Stimulated activated CD8-positive, alpha-beta memory T cell treated with anti-CD3 and anti-CD28 coated beads, Interleukin-4, amount 100 ng/mL, for 4 hours (primary cell): ENCODE measurements at places on chromosomes 3 and 15.
A peak's percentile ranks its signal among the peaks of the same experiment; 100 is the strongest.

GRCh38 chr15:60134609-60135008 lies 130.5 kb downstream of the FOXB1 start:
- DNase-seq: no peak

GRCh38 chr3:55264919-55265318 lies 222.2 kb downstream of the WNT5A start:
- DNase-seq: no peak

GRCh38 chr15:90055182-90055581 lies 47.1 kb downstream of the IDH2 start:
- DNase-seq: no peak

GRCh38 chr3:47613722-47614121 lies 35.1 kb upstream of the CSPG5 start:
- no peak for DNase-seq

DNA sequence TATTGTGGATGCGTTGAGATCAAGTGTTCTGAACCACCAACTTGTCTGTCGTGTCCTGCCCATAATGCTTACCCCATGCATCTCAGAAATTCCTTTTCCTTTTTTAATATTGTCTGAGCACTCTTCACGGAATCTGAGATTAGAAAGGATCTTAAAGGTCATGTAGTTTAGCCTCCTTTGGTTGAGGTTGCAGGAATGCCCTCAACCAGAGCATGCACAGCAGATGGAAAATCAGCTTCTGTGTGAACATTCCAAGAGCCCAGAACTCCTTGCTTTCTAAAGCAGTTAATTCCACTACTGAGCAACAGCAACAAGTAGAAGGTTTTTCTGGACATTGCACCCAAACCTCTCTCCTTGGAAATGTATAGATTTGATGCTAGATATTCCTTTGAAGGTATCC lies 153.7 kb downstream of the TPRG1 start:
- no peak for DNase-seq

DNA sequence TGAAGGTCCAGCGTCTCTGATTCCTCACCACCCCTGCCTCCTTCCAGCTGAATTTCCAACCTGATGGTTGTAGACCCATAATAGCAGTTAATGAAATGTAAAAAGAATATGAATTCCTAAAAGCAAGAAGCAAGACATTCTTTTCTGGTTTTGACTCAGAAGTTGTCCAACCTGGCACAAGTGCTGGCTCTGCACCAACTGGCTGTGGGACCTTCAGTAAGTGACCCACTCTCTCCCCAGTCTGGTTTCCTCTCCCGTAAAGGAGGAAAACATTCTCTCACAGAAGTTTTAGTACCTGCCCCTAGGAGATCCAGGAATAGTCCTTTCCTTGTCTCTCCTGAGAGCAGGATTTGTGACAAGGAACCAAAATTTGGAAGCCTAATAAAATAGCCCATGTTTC lies 236.9 kb upstream of the TRIM42 start:
- DNase-seq: no peak

DNA sequence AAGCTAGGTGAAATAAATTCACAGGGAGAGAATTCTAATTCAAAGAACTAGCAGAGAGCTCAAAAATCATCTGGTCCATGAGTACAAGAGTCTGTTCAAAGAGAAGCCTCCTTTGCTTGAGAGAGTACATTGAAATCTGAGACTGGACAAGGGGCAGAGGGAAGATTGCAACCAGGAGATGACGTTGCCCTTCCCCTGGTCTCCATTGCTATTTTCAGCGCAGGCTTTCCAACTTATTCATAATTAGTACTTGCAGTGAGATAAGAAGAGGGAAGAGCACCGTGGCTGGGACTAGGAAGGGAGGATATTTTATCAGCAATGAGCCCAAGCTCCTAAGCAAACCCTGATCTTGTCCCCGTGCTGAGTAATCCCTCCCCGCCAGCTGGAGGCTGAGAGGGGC lies 251.8 kb upstream of the RORA start:
- DNase-seq: no peak

GRCh38 chr3:13091898-13092611 lies 18.8 kb upstream of the IQSEC1 start:
- peak; percentile 57 for DNase-seq

DNA sequence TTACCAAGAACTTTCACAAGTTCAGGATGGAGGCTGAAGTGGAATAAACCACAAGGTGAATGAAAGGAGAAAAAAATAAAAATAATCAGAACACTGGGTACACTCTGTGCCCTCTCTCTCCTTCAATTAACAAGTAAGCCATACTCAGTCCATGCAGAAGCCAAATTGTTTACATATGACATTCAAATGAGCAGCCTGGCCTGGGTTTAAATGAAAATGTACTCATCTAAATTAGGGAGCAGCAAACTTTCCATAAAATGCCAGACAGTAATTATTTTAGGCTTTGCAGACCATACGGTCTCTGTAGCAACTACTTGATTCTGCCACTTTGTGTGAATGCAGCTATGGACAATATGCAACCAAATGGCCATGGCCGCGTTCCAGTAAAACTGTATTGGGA lies 376.6 kb downstream of the MAGI1 start:
- DNase-seq: no peak

DNA sequence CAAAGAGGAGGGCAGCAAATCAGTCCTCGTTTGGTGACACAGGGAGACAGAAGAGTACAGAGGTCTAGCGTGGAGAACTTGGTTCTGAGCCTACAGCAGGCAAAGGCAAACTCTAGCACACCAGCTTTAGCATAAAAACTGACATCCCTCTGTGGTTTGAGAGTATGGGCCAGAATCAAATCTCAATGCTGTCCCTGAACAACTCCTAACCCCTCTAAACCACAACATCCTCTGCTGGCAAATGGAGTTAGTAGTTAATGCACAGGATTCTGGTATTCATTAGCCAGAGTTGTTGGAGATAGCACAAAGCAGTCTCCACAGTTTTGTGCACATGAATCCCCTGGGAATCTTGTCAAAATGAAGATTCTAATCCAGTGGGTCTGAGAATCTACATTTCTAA lies 315.8 kb downstream of the NTRK3 start:
- DNase-seq: no peak

GRCh38 chr3:27392950-27393679 lies 23.9 kb upstream of the NEK10 start:
- no peak for DNase-seq

DNA sequence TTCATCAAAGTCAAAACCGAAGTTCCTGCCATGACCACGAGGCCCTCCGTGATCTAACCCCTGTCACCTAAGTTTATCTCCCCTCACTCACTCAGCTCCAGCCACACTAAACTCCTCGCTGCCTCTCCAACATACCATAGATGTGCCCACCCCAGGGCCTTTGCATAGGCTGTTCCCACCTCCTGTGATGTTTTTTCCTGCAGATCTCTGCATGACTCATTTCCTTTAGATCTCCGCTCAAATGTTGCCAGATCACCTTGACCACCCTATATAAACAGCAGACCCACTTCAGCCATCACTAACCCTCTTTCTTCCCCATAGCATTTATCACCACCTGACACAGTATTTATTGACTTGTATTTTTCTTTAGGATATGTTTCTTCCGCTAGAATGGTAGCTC lies 58.5 kb downstream of the HRH1 start:
- no peak for DNase-seq

DNA sequence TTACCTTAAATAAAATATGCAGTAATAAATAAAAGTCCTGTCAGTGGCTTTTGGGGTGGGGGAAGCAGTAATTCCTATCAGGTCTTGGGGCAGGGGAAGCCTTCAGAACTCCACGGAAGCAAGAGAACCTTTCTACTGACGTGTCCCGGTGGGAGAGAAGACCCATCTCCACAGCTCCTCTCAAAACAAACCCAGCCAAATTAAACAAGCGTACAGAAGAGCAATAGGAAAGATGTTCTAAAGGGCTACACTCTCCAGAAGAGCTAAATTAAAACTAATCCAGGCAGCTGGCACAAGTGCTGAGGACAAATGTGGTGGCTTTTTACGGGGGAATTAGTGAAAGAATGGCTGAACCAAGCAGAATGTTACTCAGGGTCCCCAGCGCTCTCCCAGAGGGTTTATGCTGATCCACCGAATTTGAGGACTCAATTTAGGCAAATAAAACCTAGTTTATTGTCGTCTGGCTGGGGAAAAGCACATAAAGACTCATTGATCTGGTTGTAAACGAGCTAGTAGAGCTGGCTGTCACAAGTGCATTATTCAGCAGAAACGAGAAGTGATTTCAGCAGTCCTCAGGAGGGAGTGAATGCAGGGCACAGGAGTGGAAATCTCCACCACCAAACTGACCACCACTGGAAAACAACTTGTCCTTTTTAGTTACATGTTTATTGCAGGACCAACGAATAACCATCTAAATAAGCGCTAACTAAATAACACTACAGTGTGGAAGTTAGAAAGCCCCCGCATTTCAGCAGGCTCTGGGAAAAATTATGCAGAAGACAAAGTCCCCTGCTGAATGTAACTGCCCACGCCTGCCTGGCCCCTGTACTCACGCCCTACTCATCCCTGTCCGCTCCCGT lies 13.5 kb downstream of the BFSP2 start:
- no peak for DNase-seq

DNA sequence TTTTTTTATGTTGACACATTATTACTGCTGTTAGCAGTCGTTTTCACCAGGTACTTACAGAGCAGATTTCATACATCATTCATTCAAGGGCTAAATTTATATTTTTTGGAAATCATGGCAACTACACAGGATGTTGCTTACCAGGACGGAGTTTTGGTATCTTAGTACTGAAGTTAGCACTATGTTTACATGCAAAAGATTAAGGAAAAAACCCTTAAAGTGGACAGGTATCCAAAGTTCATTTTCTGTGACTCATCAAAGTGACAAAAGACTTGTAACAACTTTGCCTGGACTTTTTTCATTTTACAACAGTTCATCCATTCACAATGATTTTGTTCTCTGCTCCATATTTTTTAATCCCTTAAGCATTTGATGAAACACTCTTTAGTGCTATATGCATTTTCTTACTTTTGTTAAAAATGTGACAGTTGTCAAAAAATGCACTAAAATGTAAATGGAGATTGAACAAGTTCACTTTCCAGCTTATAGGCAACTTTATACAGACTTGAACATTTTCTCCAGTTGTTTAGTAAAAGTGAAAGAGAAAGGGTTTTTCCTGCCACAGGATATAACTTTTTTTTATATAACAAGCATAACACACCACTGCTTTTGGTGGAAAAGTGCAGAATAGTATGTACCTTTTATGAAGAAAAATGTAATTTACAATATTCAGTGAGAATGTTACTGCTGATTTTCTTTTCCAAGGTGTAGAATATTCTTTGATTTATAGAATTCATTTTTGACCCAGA lies 104.1 kb downstream of the STT3B start:
- DNase-seq: no peak

GRCh38 chr3:59644479-59645402 lies 594.9 kb upstream of the CFAP20DC start:
- DNase-seq: no peak

- no peak for DNase-seq
These were observed 2.2 kb downstream of the USP3 start for GRCh38 chr15:63506537-63507035.

- DNase-seq: no peak
These were observed 68.1 kb downstream of the PPARG start for GRCh38 chr3:12356996-12357395.

DNA sequence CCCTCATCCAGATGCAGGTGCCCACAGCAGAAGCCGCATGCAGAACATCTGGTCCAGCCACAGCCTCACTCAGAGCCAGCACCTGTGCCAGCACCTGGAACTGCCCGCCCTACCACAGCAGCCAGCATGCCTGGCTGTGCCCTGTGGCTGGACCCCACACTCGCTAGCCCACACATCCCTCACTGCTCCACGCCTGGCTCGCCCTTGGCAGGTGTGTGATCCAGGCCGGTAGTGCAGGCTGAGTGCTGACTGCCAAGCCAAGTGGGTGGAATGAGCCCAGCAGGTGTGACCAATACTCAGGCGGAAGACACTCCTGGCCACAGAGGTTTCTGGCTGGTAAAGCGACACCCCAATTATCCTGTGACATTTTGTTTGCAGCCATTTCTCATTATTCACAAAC lies 162.4 kb upstream of the ROBO1 start:
- DNase-seq: no peak

DNA sequence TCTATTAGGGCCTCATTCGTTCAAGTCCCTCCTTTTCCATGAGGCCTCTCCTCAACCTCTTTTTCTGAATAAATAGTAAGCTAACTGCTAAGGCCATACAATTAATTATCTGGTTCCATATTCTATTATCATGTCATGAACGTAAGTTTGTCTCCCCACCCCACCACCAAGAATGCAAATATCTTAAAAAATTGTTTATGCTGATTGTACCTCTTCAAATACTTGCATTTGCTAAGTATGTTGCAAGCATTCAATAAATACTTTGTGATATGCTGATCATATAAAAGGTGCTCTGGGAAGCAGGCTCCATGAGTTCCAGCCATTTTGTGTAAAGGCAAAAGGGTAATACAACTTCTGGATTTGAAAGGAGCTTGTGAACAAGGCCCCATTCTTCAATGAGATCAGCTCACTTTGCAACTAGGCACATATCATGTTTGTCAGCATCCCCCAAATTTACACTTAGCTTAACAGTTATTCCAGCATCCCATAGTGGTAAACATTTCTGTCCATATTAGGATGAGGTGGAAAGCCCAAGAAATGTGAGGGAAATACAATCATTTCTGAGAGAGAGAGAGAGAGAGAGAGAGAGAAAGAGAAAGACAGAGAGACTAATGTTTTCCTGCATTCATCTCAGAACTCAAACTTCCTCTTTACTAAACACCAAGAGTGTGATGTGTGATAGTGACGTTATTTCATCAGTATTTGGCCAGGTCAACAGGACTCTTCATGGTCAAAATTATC lies 33.2 kb downstream of the SLC12A8 start:
- DNase-seq: no peak
